Testis (tissue), 5 donors: ENCODE measurements at places on chromosomes 3 and 15. TPM values are rescaled to one million over a fixed set of nuclear protein-coding genes. Genes with fewer than 3 reads are reported as not detected.

DNA sequence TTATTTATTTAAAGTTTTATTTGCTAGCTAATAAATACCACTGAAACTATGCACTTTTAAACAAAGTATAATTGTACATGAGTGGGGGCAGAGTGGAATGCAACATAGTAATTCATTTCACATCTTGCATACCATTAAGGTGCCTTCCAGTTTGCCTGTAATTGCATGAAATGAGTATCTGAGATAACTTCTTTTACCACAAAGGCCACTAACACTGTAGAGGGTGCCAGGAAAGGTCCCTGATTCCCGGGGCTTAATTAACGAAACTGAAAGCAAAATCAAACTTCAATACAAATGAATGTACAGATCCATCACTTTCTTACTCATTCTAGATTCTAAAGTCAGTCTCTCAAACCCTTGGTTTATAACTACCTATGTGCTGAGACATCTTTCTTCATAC is 2.1 kb downstream of the CD47 start:
- H3K36me3 ChIP-seq = no peaks in the 10 kb centered on the region
- H3K27me3 ChIP-seq = no peaks in the 10 kb centered on the region
- no peak overlapping the region for H3K4me3 ChIP-seq
- DNase-seq = no peak
- H3K27ac ChIP-seq = no peak overlapping the region
- peaks cover 8% of the 10 kb centered on the region for H3K4me1 ChIP-seq

DNA sequence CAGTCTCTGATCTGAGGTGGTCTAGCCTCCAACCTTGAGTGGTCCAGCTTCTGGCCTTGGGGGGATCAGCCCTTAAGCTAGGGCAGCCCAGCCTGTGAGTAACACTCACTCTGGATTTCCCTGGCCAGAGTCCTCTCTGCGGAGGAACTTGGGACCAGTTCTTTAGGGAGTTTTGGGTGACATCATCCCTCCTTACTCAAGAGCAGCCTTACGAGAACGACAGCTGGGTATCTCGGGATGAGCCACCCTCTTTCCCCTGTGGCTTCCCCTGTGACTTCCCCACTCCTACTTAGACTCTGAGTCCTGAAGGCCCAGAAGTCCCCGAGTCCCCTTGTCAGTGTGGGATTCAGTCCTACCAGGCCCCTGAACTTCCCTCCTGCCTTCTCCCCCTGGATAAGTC is 10.2 kb upstream of the PLXND1 start:
- DNase-seq = no peak
- peak overlapping the region; percentile 41 for H3K27ac ChIP-seq
- no peaks in the 10 kb centered on the region for H3K36me3 ChIP-seq

GRCh38 chr3:56921573-56922453 is 120.1 kb upstream of the ARHGEF3 start:
- no peaks in the 10 kb centered on the region for H3K36me3 ChIP-seq

SLC38A3 gene
- total RNA-seq = 4.3 TPM
